ENCODE measurements at places on chromosomes 3 and 15.

DNA sequence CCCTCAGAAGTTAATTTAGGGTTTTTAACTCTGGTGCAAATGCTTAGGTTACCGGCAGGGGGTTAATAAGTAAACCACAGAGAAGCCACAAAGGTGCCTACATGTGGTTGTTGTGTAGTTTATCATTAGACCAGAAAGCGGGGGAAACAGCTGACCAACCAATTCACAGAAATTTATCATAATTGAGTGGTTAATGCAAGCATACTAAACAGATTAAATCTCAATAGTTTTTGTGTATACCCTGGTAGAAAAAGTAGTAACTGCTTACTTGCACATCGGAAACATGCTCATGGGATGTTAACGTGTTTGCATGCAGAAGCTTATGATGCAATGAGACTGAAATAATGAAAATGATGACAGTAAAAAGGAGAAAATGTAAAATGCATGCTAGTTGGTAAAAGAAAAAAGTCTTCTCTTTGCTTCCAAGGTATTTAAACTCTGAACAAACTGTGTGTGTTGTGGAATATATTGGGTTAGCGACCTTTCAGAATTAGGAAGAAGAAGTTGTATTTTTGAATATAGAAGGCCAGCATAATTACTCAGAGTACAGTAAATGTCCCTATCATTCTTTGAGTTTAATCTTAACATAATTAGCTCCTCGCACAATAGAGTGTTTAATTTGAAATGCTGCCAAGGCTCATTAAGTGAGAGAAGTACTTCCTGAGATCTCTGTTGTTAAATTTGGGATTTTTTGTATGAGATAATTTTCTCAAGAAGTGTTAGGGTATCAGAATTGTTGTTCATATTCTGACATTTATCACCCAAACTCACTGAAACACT is 316.2 kb downstream of the PTPRG start:
- DNase-seq, result peak; percentile 6

DNA sequence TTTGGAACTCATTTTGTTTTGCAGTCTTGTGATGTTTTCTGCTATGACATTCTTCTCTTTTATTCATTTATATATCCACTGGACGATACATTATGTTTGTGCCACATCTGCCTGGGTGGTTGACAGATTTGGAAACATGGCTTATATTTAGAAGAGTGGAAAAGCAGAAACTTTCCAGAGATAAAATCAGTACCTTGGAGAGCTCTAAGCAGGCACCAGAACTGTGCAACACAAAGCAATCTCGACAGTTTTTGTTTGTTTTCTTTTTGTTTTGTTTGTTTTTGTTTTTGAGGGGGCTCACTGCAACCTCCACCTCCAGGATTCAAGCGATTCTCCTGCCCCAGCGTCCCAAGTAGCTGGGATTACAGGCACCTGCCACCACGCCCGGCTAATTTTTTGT is 45.5 kb downstream of the SYN2 start:
- no peak for DNase-seq

DNA sequence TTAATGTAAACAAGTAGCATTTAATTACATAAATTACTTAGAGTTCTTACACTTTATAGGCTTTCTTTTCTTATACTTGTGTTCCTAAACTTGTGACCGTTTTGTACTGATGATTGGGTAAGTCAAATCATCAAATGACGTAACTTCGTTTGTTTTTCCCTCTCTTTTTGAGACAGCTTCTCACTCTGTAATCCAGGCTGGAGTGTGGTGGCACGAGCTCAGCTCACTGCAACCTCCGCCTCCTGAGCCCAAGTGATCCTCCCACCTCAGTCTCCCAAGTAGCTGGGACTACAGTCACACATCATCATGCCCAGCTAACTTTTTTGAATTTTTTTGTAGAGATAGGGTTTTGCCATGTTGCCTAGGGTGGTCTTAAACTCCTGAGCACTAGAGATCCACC is 226.0 kb downstream of the TCF12 start:
- no peak for DNase-seq

GRCh38 chr3:106183762-106184391 is 315.1 kb upstream of the CBLB start:
- DNase-seq, result no peak

DNA sequence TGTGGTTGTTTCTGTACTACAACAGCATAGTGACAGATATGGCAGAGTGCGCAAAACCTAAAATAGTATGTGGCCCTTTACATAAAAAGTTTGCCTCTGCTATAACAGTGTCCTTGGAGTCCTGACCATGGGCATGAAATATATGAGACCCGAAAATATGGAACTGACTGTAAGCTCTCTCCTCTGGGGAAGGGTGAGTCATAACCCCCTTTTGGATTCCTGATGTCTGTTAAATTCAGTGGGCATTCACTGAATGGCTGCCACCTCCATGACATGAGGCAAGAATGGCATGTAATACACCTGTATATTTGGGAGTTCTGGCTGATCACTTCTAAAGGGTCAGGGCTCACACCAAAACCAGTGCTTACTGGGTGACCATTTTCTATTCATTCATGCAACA is 6.1 kb downstream of the TBC1D2B start:
- no peak for DNase-seq

GRCh38 chr3:62361261-62361660 is 12.1 kb downstream of the FEZF2 start:
- DNase-seq, result no peak

DNA sequence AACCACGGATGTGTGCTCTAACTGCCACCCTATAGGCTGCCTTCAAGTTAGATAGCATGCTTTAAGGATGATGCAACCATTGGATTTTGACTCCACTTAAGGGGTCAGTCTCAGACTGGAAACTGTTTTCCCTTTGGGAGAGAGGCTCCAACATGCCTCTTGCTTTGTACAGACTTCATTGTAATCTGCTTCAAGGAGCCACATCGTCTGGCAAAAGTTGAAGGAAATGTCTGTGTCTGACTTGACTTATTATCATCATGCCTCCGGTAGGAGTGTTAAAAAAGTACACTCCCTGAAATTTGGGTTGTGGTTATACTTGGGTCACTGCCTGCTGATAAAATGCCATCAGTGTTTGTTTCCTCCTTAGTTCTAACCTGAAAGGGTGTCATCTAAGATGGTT is 245.4 kb upstream of the CDIN1 start:
- no peak for DNase-seq

- no peak for DNase-seq
Measured at GRCh38 chr3:62097121-62097520, 276.2 kb downstream of the FEZF2 start.

DNA sequence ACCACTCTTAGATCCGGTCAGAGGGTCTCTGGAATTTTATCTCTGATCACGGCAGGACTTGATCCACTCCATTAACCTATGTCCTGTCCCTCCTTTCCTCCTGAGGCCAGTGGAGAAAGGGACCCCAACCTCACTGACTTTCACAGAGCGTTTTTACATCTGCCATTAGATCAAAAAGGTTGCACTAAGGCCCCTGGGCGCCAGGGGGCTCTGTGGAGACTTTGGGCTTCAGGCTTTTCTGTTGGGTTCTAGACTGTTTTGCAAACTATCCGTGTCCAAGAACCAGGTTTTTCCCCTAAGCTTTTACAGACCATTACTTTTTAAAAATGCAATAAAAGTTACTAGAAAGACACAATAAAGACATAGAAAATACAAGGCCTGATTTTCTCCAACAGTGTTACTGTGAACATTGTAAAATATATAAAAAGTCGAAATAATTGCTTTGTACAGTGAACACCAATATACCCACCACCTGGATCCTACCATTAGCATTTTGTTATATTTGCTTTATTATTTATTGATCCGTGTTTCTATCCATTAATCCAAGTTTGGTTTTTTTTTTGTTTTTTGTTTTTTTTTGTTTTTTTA is 159.7 kb downstream of the POLR2M start:
- DNase-seq, result no peak

All from DMS79 (cell line).